Stimulated activated CD4-positive, alpha-beta T cell treated with anti-CD3 and anti-CD28 coated beads, Interleukin-1b, Interleukin-23, amount 100 ng/mL, for 4 hours (primary cell): ENCODE measurements at places on chromosomes 5 and 9.
A peak's percentile ranks its signal among the peaks of the same experiment; 100 is the strongest.

DNA sequence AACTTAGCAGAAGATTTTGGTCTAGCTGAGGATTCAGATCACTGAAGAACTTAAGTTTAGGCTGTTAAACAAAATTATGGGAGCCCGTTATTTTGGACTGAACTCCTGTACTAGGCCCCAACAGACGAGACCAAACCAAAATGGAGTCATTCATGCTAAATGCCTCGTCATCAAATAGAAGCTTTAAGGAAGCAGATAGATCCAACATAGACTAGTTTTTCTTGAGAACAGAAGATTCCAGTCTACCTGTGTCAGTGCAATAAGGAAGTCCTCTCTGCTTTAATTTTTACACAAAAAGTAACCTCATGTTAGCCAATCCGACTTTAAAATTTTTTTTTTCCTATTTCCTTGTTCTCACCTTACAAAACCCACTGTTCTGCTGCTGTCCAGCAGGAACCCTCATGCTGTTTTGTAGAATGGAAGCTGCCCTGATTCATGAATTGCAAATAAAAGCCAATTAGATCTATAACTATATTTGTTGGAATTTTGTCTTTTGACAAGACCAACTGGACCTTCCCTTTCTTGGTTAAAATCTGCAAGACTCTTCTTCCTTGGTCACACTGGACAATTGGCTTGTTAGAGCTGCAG lies 29.0 kb upstream of the GOLM1 start:
- no peak for DNase-seq

- DNase-seq, result no peak
Measured at GRCh38 chr5:37557734-37558293, 178.7 kb downstream of the WDR70 start.

DNA sequence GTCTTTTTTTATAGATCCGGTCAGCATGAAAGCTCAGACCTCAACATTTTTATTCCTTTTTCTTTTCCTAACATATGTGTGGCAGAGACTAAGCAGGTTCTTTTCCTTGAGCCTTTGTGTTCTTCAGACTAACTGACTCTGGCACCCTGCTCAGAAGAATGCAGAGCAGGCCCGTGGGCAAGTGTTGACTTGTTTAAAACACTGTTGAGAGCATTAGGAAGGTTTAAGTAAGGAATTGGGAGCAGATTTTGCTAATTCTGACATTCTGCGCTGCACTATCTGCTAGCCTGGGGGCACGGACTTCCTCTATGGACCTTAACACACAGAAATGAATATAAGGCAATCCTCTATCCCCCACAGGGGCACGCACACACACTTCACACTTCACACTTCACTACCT lies 182.5 kb upstream of the PIK3R1 start:
- DNase-seq, result no peak

- peak; percentile 22 for DNase-seq
Measured at GRCh38 chr9:19493174-19493811, 84.5 kb downstream of the ACER2 start.

- no peak for DNase-seq
Measured at GRCh38 chr5:60960591-60960990, 15.6 kb downstream of the NDUFAF2 start.

DNA sequence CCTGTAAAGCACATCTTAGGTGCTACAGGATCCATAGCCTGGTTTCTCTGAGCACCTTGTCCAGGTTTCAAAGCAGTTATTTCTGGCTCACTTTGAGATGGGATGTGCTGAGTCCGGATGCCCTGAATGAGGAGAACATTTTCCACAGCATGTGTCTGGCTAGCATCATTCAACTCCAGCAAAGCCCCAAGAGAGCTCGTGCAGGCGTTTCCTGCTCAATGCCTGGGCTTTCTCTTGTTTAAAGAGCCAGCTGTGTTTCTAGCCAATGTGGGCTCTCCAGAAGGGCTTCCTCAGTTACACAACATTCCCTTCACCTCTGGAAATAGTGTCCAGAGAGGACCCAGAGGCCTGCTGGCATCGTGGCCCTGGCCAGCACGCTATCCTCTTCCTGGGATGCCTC lies 411.7 kb downstream of the DMAC1 start:
- no peak for DNase-seq

GRCh38 chr9:124228516-124228915 lies 29.2 kb upstream of the NEK6 start:
- no peak for DNase-seq

- no peak for DNase-seq
Measured at GRCh38 chr9:134057751-134058701, 9.8 kb downstream of the BRD3 start.

GRCh38 chr5:10743951-10744350 lies 17.1 kb downstream of the DAP start:
- no peak for DNase-seq

DNA sequence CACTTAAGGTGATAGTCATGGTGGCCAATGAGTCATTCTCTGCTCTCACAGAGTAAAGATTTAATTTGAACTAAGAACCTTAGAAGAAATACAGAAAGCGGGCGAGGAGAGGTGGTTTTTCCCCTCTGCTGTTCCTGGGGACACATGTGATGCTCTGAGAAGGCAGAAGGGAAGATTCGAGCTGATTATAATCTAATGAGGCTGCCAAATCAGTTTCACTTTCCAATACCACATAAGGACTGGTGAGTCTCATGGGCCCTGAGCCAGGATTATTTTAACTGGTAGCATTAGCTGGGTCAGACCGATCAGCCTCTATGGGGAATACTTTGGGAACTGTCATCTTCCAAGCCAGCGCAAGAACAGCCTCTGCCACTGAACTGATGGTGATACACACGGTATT lies 116.5 kb downstream of the SLC1A3 start:
- DNase-seq, result no peak

GRCh38 chr9:133959966-133960567 lies 32.1 kb downstream of the VAV2 start:
- no peak for DNase-seq

DNA sequence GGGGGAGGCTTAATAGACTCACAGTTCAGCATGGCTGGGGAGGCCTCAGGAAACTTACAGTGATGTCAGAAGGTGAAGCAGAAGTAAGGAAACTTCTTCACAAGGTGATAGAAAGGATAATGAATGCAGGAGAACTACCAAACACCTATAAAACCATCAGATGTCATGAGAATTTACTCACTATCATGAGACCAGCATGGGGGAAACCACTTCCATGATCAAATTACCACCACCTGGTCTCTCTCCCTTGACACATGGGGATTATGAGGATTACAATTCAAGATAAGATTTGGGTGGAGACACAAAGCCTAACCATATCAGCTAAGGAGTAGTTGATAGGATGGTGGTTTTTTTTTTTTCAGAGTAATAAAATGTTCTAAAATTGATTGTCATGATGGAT lies 201.8 kb downstream of the CDH12 start:
- DNase-seq, result no peak

DNA sequence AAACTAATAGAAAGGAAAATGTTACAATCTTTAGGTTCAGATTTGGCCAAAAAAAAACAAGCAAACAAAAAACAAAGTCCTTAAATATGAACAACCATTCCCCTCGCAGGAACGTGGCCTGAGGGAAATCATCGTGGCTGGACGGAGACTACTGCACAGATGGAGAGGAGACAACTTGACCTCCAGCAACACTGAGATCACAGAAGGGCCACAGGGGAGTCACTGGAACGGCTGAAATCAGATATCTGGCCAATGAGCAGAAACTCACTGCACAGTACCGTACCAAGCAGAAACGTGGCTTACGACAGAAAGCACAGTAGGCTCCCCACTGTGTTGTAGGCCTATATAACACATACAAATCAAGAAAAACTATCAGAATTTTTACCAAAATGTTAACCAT lies 27.7 kb downstream of the CAMSAP1 start:
- DNase-seq, result no peak

- DNase-seq, result no peak
Measured at GRCh38 chr5:36552651-36553393, 53.6 kb upstream of the SLC1A3 start.

DNA sequence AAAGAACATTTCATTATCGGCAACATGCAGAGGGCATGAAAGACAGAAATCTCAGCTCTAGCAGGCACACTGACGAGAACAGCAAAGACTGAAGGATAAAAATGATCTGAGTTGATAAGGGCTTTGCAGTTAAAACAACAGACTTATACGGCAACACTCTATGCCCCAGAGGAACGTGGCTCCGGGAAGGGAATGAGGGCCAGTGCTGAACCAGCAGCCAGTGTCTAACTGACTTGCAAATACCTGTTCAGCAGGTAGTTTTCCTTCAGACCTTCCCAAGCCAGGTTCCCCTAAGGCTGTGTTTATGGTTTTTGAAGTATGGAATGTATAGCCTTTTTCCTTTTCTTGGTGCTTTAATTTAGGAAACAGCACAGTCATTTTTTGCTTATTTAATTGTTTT lies 121.3 kb upstream of the CDH18 start:
- DNase-seq, result no peak

DNA sequence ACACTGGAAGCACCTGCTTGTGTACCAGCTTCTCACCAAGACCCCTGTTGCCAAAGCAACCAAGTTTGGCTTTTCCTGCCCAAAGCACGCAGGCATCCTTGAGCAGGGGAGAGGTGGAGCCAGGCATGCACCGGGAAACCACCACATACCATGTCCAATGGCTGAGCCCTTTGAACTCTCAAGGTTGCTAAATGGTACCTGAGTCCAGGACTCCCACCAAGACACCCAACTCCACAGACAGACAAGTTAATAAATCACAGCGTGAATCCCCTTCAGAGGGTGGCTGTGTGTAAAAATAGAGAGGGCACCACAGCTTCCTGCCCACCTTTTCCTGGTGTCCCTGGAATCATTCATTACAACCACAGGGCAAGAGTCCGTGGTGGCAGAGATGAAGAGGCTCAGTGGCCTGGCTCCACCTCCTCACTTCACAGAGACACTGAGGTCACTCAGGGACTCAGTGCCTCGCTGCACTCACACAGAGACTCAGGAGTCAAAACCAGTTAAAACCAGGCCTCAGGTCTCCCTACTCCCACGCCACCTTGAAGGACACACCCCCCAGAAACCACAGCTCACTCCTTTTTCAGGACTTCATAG lies 143.7 kb downstream of the C5orf15 start:
- DNase-seq, result peak; percentile 1

DNA sequence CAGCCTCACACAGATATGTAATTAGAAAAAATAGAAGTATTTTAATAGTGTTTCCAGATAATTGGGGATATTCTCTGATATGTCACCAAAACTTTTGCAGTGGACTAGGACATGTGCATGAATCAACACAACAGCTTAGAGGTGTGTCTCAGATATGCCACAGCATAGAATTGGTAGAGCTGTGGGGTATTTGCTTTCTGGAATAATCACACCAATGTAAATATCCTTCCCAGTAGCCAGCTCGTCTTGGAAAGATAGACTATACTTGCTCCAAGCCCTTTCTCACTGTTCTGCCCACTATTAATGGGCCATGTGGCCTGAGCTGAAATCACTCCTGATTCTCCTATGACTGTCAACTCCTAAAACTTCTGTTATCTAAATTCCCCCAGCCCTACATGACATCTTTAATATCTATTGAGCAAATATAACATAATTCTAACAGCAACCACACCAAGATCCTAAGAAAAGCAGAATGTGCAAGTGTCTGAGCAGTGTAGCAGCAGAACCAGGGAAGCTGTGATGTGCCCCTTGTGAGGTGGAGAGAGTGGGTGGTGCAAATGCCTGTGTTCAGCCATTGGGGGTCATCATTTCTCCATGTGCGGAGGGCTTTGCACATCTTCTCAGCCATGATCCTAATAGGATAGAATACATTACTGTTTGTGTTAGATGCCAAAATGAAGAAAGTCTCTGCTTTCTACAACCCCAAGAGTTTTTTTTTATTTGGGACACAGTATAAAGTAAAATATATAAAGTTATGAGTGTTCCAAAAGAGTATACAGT lies 65.0 kb downstream of the MELK start:
- DNase-seq, result no peak

DNA sequence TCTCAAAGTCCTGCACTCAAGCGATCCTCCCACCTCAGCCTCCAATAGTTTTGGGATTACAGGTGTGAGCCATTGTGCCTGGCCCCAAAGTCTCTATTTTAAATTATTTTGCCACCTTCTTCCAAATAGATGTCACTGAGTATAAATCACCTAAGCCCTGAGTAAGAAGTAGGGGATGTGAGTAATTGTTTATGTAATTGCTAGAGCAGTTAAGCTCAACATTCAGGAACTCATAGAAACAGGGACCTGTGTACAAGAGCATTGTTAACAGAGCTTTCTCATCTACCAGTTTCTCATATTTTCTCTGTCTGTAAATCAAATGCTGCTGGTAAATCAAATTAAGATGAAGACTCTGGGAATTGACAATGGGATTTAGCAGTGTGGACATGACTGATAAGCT lies 26.3 kb downstream of the CDK7 start:
- DNase-seq, result no peak

- DNase-seq, result no peak
Measured at GRCh38 chr5:148558892-148559291, 95.4 kb downstream of the HTR4 start.

GRCh38 chr9:79224672-79225433 lies 346.9 kb upstream of the TLE4 start:
- DNase-seq, result no peak

DNA sequence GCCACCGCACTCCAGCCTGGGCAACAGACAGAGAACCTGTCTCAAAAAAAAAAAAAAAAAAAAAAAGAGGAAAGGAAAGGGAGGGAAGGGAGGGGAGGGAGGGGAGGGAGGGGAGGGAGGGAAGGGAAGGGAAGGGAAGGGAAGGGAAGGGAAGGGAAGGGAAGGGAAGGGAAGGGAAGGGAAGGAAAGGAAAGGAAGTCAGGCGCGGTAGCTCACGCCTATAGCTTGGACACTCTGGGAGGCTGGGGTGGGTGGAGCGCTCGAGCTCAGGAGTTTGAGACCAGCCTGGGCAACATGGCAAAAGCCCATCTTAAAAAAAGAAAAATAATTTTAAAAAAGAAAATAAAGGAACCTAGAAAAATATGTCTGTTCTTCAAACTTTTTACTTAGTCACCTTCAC lies 56.0 kb upstream of the CER1 start:
- DNase-seq, result no peak

DNA sequence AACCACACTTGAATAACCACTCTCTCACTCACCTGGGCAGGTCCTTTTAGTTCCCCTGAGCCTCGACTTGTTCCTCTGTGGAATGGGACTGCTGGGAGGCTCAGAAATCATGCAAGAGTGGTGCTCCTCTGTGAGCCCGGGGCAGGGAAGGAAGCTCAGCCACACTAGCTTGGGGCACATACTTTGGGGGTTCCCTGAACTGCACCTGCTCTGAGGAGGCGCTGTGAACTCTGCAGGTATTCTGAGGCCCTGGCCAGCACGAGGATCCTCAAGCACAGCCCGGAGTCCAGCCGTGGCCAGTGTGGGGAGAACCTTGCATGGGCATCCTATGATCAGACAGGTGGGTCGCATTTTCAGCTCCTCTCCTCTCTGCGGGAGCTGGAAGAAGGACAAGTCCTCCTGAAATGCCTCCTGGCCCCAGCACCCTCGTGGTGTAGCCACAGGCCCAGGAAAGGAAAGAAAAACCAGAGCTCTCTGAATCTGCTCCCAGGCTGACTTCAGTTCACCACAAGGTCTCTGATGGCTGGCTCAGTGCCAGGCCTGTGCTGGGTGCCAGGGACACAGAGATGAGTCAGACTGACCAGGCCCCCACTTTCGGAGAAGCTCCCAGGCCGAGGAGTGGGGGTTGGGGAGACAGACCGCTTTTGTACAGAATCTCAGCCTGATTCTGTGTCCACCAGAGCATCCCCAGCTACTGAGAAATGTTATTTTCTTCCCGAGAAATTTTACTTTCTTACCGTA lies 11.9 kb downstream of the GLIPR2 start:
- DNase-seq, result peak; percentile 41
